ENCODE measurements at places on chromosomes 2 and 18. TPM values are rescaled to one million over a fixed set of nuclear protein-coding genes. Genes with fewer than 3 reads are reported as not detected.
A peak's percentile ranks its signal among the peaks of the same experiment; 100 is the strongest.

The GRB14 gene
- not detected for total RNA-seq

- no peak for DNase-seq
These were observed 122.0 kb upstream of the APCDD1 start for GRCh38 chr18:10332452-10332851.

The ARMC9 gene
- 7.7 TPM for total RNA-seq

- DNase-seq, result no peak
These were observed 306.0 kb downstream of the BCL11A start for GRCh38 chr2:60247471-60247870.

The CCDC68 gene
- not detected for total RNA-seq

DNA sequence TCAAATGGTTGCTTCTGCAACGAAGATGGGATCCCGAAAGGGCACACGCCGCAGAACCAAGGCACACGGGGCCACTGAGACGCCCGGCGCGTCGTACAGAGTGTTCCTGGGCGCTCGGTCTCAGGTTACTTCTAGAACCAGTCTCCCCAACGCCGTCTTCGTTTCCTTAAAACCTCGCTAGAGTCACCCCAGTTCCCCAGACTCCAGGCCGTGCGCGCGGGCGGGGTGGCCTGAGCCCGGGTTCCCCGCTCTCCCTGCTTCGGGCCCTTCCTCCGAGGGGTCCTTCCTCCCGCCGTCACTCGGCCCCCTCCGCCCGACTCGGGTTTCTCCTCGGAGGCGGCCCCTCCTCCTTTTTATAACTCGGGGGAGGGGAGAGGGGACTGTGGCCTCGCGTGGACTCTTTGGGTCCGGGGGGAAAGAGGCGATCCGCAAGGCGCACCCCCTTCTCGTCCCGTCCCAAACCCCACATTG lies 774 bp upstream of the FZD7 start:
- DNase-seq, result peak; percentile 93

- DNase-seq, result no peak
These were observed 10.0 kb downstream of the SPEG start for GRCh38 chr2:219444566-219445091.

The CTIF gene
- total RNA-seq, result 0.47 TPM

The NTSR2 gene
- total RNA-seq, result not detected

The SNED1 gene
- total RNA-seq, result 1.9 TPM

DNA sequence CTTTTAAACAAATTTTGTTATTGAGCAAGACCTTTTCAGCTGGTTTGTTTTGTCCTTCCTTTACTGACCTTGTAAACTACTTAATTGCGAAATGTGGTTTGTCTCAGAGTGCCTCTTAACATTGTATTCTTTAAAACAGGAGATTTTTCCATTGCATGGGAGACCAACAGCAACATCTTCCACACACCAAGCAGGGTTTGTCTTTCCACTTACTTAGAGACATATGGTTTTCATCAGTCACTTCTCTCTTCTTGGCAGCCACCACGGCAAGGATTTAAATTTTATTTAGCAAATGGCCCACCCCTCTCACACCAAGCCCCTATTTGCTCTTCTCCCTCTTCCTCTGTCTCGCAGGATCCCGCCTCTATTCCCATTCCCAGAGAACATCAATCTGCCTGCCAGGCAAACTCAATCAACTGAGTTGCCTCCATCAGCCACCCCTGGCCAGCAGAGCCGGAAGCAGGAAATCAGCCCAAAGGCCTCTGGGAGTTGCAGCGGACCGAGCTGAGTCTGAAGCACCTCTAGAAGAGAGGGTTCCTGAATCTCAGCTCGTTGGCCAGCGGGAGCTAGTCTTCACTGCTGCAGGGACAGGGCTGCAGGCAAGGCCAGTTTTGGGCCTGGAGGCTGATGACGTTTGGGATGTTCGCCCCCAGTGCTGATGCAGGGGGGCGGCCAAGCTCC lies 11.3 kb upstream of the CIB4 start:
- no peak for DNase-seq

- DNase-seq, result no peak
These were observed 157.0 kb downstream of the ERBB4 start for GRCh38 chr2:212381428-212382102.

Data from Karpas-422 (cell line).